Right kidney (tissue), 9 donors: ENCODE measurements at places on chromosomes 2 and 18.

- DNase-seq: no peak
These were observed 286.6 kb upstream of the HDAC4 start for GRCh38 chr2:239687441-239687840.

DNA sequence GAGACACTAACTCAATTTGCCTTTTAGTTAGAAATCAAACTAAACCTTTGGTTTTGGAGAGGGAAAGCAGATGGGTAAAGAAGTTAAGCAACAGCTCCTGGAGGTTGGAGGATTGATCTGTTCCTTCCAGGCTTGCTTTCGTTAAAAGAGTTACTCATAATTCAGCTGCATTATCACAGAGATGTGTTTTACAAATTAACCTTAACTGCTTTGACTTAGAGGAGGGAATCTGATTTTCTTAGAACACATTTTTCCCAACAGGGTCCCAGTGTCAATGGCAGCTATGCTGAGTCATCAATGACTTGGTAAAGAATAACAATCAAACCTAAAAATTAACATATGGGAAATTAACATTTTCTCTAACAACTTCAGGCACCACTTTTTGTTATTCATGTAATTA is 113.4 kb downstream of the COPS8 start:
- DNase-seq: no peak

DNA sequence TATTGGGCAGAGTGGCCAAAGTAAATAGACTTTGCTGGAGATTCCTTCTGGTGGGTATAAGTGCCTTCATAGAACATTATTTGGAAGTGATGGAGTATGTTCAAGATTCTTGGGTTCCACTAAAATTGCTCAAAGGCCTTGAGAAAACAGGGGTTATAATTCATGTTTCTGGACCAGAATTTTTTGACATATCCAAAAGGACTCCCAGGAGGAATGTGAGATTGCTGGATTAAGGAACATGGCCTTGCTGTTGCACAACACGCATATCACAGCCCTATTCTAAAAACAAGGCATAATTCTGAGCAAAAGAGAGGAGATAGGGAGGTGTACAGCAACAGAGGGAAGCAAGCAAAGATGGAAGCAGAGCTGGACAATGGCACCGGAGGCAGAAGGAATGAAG is 111.7 kb upstream of the TNP1 start:
- no peak for DNase-seq

DNA sequence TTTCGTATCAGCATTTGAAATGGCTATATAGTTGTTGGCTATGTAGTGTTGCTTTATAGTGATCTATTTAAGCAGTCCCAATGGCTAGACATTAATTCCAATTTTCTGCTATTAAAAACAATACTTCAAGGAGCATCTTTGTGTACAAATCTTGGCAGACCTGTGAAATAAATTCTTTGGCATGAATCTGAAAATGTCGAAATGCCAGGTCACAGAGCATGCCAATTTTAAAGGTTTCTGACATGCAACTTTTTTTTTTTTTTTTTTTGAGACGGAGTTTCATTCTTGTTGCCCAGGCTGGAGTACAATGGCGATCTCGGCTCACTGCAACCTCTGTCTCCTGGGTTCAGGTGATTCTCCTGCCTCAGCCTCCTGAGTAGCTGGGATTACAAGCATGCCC is 26.8 kb upstream of the CABLES1 start:
- DNase-seq: no peak

GRCh38 chr18:60123031-60123430 is 223.2 kb downstream of the PMAIP1 start:
- DNase-seq: no peak

DNA sequence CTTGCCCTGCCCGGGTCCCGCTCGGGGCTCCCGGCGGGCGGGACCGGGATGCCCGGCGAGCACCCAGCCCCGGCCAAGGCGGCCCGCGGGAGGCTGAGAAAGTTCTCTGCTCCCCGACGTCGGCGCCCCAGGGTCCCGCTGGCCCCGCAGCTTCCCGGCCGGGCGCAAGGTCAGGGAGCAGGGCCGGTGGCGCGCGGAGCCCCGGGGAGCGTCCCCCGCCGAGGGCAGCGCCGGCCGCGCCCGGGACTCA is 331 bp downstream of the SERPINE2 start:
- DNase-seq: no peak

GRCh38 chr2:234308813-234309195 is 188.1 kb downstream of the ARL4C start:
- DNase-seq: no peak

GRCh38 chr2:71933467-71934319 is 214.0 kb downstream of the CYP26B1 start:
- no peak for DNase-seq

DNA sequence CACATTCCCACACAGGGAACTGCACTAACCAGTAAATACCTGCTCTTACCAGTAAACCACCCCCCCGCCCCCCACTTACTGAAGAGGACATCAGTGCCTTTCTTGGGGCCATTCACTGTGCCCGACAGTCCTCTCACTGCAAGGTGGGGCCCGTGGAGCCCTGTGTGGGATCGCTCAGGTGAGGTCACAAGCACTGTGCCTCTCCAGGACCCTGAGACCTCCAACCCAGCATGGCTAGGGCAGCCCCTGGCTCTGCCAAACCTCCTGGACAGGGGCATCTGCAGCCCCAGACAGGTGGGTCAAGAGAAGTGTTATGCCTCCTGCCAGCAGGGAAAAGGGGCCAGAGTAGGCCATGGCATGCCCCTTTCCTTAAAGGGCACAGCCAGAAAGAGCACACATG is 6.7 kb upstream of the NEURL3 start:
- DNase-seq: no peak

GRCh38 chr2:165277295-165277694 is 38.1 kb downstream of the SCN2A start:
- DNase-seq: no peak

GRCh38 chr2:221541131-221541735 is 30.9 kb downstream of the EPHA4 start:
- no peak for DNase-seq

- no peak for DNase-seq
These were observed 650.6 kb downstream of the SLC4A3 start for GRCh38 chr2:220278022-220278421.

DNA sequence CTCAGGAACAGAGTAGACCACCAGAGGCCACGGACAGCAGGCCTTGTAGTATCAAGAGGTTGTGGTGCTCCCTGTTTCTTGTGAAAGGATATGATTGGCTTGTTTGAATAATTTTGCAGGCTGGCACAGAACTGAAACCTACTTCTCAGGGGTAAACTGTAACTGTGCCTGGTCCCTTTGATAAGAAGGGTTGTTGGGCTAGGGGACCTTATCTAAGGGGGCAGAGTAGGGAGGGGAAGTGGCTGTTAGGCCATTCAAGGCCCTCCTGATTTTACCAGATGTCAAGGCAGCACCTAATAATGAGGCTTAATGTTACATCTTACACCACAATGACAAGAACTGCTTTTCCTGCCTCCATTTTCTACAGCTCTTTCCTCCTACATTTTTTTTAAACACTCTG is 45.6 kb downstream of the GPR39 start:
- no peak for DNase-seq

DNA sequence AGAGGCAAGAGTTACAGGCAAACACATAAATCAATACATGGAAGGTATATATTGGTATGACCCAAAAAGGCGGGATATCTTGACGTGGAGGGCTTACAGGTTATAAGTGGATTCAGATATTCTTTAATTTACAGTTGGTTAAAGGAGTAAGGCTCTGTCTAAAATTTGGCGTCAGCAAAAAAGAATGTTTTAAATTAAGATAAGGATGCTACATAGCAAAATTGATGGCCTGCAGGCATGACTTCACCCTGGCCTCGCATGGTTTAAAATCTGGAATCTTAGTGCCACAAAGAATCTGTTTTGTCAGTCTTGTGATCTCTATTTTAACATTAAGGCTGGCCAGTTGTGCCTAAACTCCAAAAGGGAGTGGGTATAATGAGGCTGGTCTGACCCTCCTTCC is 58.4 kb upstream of the REL start:
- DNase-seq: no peak
